ENCODE measurements at places on chromosomes 5 and 9.

DNA sequence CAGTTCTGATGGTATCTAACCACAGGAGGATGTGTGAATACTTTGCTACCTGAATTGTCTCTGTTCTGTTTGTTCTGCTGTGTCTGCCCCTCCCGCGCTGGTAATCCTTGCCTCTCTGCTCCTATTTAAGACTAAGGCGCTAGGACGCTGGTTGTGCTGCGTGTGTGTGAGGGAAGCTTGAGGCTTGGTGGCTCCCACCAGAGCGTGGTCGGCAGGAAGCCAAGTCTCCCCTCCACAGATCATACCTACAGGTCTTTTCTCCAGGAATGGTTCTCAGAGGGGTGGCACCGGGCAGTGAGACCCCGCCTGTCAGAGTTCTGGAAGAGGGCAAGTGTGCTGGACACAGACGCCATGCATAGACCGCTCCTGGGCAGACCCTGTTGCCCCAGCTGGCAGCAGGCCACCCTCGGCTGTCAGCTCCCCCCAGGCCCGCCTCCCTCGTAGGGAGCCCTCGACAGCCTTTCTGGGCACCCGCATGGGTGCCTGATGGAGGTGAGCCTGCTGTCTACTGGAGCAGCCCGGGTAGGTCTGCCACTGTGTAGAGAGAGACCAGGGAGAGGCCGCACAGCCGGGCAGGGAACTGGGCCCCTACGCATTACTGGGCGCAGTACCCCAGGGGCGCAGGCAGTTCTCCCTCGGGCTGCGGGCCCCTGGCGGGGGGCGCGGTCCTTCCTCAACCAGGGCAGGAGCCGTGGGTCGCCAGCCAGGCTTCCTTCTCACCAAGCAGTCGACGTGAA, 53.4 kb upstream of the ROR2 start:
- DNase-seq, result no peak

- peak; percentile 17 for DNase-seq
These were observed at the start of gene PCDHGA10 for GRCh38 chr5:141412854-141413539. Gene PCDHGA10, plus strand, starts transcription at chr5:141412987. Its CDS starts 189 bp downstream, at chr5:141413176.

DNA sequence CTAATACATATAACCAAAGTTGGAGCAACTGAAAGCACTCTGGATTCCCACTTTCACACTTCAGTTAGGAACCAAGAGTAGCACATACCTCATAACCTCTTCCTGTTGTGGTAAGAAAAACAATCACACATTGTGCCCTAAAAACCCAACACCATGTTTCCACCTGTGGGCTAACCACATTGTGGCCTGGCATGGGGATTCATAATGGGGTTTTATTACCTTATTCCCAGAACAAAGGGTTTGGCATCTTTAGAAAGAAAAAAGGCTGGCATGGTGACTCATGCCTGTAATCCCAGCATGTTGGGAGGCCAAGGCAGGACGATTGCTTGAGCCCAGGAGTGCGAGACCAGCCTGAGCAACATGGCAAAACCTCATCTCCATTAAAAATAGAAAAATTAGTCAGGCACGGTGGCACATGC, 60.6 kb downstream of the HSD17B3 start:
- peak; percentile 15 for DNase-seq

DNA sequence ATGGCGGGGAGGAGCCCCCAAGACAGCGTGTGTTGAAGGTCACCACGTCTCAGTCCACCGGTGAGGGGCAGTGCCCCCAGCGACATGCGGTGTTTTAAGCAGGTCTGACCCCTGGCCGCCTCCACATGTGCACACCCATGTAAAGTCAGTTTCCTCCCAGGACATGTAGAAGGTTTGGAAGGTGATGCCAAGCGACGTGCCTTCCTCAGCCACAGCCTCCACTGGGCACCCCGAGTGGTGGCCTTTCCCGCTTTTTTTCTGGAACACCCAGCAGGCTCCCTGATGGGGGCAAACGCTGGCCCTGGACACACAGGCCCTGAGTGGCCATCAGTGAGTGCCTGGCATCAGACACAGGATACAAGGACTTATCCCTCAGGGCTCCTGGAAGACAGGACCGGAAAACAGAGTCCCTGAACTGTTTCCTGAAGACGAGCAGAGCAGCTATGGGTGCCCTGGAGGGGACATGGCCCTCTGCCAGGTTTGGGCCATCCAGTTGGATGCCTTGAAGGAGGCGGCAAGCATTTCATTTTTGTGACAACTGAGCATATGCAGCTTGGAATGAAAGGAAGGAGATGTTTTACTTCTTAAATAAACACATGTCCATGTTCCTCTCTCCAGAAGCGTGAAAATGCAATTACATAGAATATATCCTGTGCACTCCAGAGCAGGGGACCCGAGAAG, 275.8 kb upstream of the IRX2 start:
- no peak for DNase-seq

- no peak for DNase-seq
These were observed 1149.0 kb downstream of the EFNA5 start for GRCh38 chr5:106521701-106522100.

GRCh38 chr5:169805527-169805934, 168.5 kb downstream of the DOCK2 start:
- DNase-seq, result peak; percentile 31

DNA sequence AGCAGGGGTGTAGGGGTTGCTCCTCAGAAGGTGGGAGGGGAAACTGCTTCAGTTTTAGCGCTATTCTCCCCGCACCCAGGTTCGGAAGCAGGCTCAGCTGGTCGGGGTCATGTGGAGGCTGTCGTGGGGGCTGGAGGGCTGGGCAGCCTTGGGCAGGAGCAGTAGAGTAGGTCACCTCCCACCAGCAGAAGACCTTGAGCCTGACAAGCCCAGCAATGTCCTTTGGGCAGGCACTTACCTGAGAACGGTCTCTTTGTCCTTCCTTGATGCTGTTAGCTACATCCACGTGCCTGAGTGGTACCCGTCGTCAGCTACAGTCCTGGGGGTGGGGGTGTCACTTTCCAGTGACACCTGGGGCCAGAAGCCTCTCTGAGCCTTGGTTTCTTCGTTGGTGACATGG, 20.3 kb downstream of the ENHO start:
- no peak for DNase-seq

DNA sequence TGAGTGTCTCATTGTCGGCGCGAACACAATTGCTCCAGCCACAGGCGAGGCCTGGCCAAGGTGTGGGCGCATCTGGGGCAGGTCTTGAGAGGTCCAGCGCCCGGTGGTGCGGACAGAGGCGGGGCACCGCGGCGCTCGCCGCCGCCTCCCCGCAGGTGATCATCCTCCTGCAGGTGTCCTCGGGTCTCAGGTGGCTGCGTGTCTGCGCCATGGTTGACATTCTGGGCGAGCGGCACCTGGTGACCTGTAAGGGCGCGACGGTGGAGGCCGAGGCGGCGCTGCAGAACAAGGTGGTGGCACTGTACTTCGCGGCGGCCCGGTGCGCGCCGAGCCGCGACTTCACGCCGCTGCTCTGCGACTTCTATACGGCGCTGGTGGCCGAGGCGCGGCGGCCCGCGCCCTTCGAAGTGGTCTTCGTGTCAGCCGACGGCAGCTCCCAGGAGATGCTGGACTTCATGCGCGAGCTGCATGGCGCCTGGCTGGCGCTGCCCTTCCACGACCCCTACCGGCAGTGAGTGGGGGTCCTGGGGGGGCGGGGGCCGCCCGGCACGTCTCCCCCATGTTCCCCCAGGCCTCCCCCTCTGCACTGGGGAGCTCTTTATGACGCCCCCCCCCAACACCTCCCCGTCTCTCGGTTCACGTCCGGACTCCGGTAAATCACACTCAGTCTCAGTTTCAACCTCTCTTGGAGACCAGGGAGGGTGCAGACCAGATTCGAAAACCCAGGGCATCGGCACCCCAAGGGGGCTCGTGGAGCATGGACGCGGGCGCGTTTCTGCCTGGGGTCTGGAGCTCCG, 446 bp downstream of the NXNL2 start:
- DNase-seq, result no peak

DNA sequence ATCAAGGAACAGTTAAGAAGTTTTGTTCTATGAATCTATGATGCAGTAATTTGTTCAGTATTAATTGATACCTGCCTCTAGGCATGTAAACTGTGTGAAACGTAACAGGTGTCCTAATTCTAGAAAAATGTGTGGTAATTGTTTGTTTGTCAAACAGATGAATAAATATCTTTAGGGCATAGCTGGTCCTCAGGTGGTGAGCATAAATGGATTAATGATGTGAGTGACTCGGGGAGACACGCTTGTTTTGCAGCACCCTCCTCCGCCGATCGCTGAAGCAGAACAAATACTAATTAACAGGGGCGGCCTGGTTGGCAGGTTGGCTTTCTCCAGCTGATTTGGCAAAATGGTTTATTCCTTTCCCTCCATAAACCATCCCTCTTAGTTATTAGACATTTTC, 88.8 kb downstream of the TLE4 start:
- DNase-seq, result no peak

- DNase-seq, result no peak
These were observed 31.8 kb downstream of the FAXDC2 start for GRCh38 chr5:154818471-154819116.

DNA sequence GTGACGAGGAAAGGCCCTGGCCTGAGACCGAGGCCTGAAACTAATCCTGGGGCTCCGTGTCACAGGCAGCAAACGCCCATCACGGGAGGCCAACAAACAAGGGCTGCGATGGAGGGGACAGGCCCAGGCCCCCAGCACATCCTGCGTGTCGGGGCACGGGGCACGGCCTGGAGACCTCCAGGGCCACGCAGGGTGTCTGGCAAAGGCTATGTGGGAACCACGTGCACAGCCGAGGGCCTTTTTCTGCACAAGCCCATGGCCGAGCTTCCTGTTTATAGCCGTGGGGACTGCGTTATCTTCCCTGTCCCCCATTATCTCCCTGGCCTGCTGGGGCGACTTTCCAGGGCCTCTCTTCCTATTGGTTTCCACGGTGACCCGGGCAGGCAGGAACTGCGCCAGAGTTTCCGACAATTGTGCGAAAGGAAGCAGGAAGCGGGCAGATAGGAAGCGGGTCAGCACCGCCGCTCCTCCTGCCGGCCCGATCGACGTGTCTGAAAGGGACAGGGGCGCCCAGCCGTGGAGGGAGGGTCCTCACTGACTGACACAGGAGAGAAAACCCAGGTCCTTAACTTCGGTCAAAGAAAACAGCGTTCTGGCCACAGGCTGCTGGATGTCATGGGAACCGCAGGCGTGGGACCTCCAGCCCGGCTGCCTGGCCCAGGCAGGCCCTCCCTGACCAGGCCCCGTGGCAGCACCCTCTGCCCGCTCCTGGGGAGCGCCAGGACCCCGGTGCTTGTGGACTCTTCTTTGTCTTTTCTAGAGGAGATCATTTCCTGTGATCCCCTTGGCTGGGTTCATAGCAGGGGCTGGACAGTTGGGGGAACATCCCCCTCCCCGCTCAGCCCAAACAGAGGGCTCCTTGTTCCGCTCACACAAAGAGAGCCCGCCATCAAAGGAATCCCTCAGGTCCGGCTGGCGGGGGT, 29.1 kb upstream of the SEC16A start:
- no peak for DNase-seq

DNA sequence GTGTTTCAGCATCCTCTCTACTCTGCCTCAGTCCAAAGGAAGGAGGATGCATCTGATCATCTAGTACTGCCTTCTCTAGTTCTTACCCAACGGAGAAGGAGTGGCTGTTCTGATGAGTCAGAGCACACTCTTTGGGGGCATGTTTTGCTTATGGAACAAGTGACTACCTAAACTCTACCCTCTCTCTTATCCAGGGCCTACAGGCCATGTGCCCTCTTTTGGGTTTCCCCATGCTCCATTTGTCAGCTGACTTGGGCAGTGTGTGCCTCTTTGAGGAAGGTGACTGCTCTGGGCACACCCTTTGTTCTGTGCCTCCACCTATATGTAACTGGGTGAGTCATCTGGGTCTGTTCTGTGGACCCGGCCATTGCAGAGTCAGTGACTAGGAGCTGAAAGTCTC, 89.6 kb upstream of the BNC2 start:
- no peak for DNase-seq

- no peak for DNase-seq
These were observed 25.0 kb upstream of the CAST start for GRCh38 chr5:96637196-96637595.

DNA sequence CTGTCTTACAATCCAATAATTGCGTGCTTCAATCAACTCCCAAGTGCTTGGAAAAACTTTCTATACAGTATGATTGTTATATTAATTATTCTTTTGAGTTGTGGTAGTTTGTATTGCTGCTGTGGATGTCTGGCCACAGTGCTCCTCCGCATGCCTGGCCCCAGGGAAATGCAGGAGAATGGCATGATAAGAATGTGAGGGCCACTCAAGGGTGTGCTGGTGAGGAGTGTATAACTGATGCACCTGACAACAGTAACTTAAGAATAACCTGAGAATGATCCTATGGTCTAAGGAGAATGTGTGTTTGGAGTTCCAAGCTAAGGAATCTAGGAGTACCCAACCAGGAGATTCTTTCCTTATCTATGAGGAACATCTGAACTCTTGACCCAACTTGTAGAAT, 152.9 kb upstream of the APC start:
- no peak for DNase-seq

GRCh38 chr5:38451074-38451725, 105.2 kb downstream of the LIFR start:
- no peak for DNase-seq

GRCh38 chr5:101943784-101944183, 352.3 kb downstream of the SLCO4C1 start:
- no peak for DNase-seq
